ENCODE measurements at places on chromosomes 4 and X.
A peak's percentile ranks its signal among the peaks of the same experiment; 100 is the strongest.

GRCh38 chr4:151409470-151410313, 716 bp downstream of the FHIP1A start:
- peak; percentile 30 for DNase-seq
- no peak overlapping the region for H3K27ac ChIP-seq
- peaks cover 24% of the 10 kb centered on the region for H3K4me1 ChIP-seq
- H3K36me3 ChIP-seq: no peaks in the 10 kb centered on the region
- H3K4me3 ChIP-seq: peak overlapping the region; percentile 67
- peaks cover 61% of the 10 kb centered on the region for H3K27me3 ChIP-seq

DNA sequence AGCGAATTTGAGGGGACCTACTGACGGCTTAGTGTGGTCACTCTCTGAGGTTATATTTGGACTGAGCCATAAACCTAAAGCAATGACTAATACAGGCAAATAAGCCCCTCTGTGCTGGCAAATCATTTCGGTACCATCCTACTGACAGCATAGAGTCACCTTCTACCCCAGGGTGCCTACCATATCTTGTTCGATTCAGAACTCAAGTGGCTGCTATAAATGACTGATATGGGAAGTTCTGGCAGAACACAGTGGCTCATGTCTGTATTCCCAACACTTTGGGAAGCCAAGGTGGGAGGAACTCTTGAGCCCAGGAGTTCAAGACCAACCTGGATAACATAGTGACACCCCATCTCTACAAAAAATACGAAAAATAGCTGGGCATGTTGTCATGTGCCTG, 226.1 kb upstream of the MBNL3 start:
- no peak for DNase-seq
- H3K27me3 ChIP-seq: no peaks in the 10 kb centered on the region
- no peak overlapping the region for H3K4me3 ChIP-seq
- H3K36me3 ChIP-seq: no peaks in the 10 kb centered on the region
- H3K4me1 ChIP-seq: no peaks in the 10 kb centered on the region
- no peak overlapping the region for H3K27ac ChIP-seq

DNA sequence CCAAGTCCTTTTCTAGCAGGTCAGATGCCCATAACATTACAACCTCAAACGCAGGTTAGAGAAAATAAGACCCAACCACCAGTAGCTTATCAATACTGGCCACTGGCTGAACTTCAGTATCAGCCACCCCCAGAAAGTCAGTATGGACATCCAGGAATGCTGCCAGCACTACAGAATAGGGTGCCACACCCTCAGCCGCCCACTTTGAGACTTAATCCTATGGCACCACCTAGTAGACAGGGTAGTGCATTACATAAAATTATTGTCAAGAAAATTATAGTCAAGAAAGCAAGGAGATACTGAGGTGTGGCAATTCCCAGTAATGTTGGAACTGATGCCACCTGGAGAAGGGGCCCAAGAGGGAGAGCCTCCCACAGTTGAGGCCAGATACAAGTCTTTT, 19.9 kb upstream of the TRIM61 start:
- no peak for DNase-seq
- H3K4me3 ChIP-seq: no peak overlapping the region
- H3K27me3 ChIP-seq: peaks cover 15% of the 10 kb centered on the region
- no peak overlapping the region for H3K27ac ChIP-seq

DNA sequence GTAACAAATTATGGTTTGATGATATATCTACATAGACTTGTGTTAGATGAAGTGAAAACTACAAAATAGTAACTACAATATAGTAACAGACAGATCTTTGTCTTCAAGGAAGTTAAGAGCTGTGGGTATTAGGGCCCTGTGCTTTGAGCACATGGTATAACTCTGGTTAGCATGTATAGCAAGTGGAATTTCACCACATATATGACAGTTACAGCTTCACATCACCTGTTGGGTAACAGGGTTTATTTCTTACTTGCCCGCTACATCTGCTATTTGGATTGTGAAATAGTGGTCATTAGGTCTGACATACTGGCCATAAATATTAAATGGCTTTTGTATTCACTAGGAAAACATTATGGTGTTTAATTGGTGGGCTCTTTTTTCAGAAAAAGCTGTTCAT, 20.2 kb downstream of the OFD1 start:
- H3K4me3 ChIP-seq: no peak overlapping the region
- no peaks in the 10 kb centered on the region for H3K27me3 ChIP-seq
- H3K4me1 ChIP-seq: peaks cover 26% of the 10 kb centered on the region
- DNase-seq: no peak
- H3K36me3 ChIP-seq: peaks cover 31% of the 10 kb centered on the region

GRCh38 chr4:19803406-19803805, 448.3 kb upstream of the SLIT2 start:
- DNase-seq: no peak
- H3K27me3 ChIP-seq: no peaks in the 10 kb centered on the region
- H3K4me3 ChIP-seq: no peak overlapping the region
- H3K27ac ChIP-seq: no peak overlapping the region

DNA sequence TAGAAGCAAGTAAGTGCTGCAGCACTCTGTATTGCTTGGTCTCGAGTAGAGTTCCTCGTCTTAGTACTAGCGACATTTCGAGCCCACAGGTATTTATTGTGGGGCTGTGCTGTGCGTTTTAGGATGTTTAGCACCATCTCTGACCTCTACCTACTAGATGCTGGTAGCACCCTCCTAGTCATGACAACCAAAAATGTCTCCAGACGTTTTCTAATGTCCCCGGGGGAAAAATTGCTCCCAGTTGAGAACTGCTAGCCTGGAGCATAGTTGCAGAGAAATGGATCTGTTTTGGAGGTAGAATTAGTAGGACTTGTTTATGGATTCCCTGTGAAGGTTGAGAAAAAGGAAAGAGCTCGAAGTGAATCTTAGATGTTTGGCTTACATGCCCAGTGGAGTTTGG, 287.2 kb downstream of the TENM3 start:
- H3K27ac ChIP-seq: no peak overlapping the region
- H3K4me1 ChIP-seq: no peaks in the 10 kb centered on the region
- no peaks in the 10 kb centered on the region for H3K36me3 ChIP-seq
- no peak for DNase-seq

- DNase-seq: no peak
- peaks cover 14% of the 10 kb centered on the region for H3K4me1 ChIP-seq
- no peak overlapping the region for H3K4me3 ChIP-seq
- H3K36me3 ChIP-seq: no peaks in the 10 kb centered on the region
- no peak overlapping the region for H3K27ac ChIP-seq
These were observed 67.1 kb downstream of the PPP2R2C start for GRCh38 chr4:6405397-6405706.

GRCh38 chr4:177573507-177573906, 131.3 kb upstream of the AGA start:
- no peak overlapping the region for H3K4me3 ChIP-seq
- H3K27ac ChIP-seq: no peak overlapping the region
- H3K27me3 ChIP-seq: no peaks in the 10 kb centered on the region
- no peak for DNase-seq
- H3K36me3 ChIP-seq: no peaks in the 10 kb centered on the region
- no peaks in the 10 kb centered on the region for H3K4me1 ChIP-seq

- H3K4me3 ChIP-seq: no peak overlapping the region
- no peak for DNase-seq
- H3K36me3 ChIP-seq: no peaks in the 10 kb centered on the region
These were observed 4.8 kb upstream of the CCSER1 start for GRCh38 chr4:90122355-90122748.

GRCh38 chrX:41449615-41450014, 2.5 kb downstream of the NYX start:
- H3K27me3 ChIP-seq: peaks cover 4% of the 10 kb centered on the region
- no peaks in the 10 kb centered on the region for H3K36me3 ChIP-seq
- H3K4me1 ChIP-seq: peaks cover 11% of the 10 kb centered on the region
- no peak overlapping the region for H3K4me3 ChIP-seq
- H3K27ac ChIP-seq: no peak overlapping the region

GRCh38 chrX:44223150-44223549, 120.3 kb downstream of the EFHC2 start:
- no peak for DNase-seq
- H3K27ac ChIP-seq: no peak overlapping the region
- H3K27me3 ChIP-seq: no peaks in the 10 kb centered on the region
- peaks cover 4% of the 10 kb centered on the region for H3K4me1 ChIP-seq

All from activated naive CD4-positive, alpha-beta T cell treated with anti-CD3 and anti-CD28 coated beads, Interleukin-2, amount 10 ng/mL, durations not matched to agents 7 days and 5 days (primary cell).